HAP-1 (cell line): ENCODE measurements at places on chromosomes 12 and 14.

GRCh38 chr14:55412676-55413075 is 1.0 kb upstream of the ATG14 start:
- no peak for DNase-seq

GRCh38 chr12:18217966-18218365 is 43.4 kb upstream of the PIK3C2G start:
- no peak for DNase-seq

DNA sequence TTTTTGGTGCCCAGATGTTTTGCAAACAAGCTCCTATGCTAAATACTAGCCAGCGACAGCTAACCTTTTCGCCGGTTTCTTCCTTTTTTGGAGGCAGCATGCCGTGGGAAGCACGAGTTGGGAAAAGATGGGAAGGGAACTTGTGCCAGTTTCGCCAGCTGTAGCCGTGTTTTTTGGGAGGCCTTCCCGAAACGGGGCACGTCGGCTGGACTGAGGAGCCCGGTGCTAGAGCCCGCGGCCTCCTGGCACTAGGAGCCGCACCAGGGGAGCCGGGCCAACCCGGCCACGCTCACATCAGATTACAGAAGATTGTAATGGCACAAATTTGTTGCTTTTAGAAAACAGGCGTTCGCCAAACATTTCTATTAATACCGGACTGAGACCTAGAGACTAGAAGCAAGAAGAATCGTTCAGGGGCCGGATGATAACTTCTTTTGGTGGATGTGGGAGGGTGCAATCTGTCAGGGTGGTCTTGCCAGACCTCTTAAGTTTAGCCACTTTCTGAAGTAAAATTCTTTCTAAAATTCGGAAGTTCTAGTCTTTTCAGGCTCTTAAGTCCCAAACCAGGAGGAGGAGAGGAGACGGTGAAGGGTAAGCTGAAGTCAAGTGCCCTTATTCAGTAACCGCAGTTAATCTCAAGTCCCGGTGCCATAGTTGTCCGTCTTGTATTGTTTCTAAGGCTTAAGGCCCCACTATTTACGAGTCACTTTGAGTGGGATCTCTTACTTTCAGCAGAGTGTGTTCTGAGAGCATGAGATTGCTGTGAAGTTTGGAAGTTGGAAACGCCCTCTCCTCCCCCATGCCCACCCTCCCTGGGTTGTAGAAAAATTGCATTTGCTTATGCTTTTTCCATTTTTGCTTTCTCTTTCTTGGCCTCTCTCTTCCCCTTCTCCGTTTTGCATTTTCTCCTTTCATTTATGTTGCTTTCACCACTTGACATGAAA is 1.3 kb downstream of the RASSF3 start:
- peak; percentile 51 for DNase-seq

- DNase-seq: no peak
Observed at GRCh38 chr12:122501489-122501989, 807 bp upstream of the ZCCHC8 start.

DNA sequence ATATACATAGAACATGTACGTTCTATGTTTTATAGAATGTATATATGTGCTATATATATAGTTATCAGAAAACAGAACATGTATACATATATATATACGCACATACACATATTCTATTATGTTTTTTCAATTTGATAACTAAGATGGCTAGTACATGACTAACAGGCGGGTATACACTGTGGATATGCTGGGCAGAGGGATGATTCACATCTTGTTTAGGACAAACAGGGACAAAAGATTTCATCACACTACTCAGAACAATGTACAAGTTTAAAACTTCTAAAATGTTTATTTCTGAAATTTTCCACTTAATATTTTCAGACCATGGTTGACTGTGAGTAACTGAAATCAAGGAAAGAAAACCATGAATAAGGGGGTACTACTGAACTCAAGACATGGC is 17.4 kb downstream of the TIMELESS start:
- no peak for DNase-seq

- no peak for DNase-seq
Observed at GRCh38 chr14:26261368-26262122, 336.3 kb downstream of the NOVA1 start.

- DNase-seq: no peak
Observed at GRCh38 chr12:110528277-110528839, 26.2 kb downstream of the RAD9B start.

DNA sequence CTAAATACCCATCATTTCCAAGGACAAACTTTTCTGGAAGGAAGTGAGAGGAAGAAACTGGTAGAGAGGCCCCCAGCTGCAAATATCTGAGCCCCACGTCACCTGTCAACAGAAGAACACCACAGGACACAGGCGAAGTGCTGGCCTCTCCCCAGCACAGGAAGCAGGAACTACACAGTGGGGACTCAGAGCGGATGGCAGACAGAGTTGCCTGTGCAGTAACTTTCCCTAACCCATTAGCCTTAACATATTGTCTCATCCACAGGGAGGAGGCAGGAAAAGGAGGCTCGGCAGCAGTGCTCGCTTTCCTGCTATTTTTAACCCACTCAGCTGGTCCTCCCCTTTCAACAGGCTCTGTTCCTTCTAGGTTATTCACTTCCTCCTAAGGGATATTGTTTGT is 111.5 kb upstream of the TMPO start:
- no peak for DNase-seq

GRCh38 chr14:55373784-55374705 is 37.6 kb downstream of the ATG14 start:
- DNase-seq: no peak

DNA sequence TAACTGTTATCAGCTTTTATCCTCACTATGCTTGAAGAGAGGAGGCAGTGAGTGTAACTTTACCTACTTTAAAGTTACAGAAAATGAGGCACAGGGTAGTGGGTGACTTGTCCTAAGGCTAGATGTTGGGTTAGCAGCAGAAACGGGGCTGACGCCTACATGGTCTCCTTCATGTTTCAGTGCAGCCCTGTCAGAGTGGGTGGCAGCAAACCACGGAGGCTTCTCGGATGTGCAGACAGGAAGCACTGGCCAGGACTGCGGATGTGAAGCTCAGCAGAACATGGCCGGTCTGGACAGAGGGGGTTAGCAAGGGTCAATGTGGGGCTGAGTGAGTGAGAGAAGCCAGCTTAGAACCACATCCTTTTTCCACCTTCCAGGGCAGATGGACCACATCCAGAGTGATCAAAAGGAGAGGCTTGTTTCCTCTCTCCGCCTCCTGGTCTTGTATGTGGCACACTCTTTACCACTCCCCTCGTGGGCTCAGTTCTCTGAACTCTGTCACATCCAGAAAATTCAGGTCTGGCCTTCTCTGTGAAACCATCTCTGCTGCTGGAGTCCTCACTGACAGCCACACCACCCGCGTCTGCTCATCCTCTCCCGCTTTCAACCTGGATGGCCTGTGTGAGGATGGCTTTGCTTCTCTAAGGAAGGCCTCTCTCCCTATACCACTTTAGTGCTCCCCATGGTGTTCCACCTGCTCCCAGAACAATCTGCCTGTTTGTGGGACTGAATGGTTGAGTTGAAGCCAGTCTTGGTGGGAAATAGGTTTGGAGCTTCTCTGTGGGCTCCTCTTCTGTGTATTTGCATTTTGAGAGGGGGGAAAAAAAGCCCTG is 14.1 kb downstream of the SUSD6 start:
- DNase-seq: no peak

DNA sequence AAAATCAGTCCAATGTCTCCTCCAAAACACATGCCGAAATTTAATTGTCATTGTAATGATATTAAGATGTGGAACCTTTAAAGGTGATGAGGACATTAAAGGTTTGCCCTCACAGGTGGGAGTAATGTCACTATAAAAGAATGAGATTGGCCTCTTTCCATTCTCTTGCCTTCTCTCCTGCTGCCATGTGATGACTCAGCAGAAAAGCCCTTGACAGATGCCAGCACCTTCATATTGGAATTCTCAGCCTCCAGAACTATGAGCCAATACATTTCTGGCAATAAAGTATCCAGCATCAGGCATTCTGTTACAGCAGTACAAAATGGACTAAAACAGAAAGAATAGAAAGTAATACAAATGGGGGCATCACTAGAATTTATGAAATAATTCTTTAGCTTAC is 609.7 kb downstream of the SLC16A7 start:
- DNase-seq: no peak

GRCh38 chr14:104705340-104706047 is 16.1 kb downstream of the INF2 start:
- DNase-seq: no peak

GRCh38 chr12:60263836-60264493 is 668.1 kb downstream of the SLC16A7 start:
- no peak for DNase-seq

- no peak for DNase-seq
Observed at GRCh38 chr14:60904381-60904780, 76.5 kb downstream of the TRMT5 start.

- no peak for DNase-seq
Observed at GRCh38 chr12:6644257-6644596, 3.0 kb downstream of the ACRBP start.

DNA sequence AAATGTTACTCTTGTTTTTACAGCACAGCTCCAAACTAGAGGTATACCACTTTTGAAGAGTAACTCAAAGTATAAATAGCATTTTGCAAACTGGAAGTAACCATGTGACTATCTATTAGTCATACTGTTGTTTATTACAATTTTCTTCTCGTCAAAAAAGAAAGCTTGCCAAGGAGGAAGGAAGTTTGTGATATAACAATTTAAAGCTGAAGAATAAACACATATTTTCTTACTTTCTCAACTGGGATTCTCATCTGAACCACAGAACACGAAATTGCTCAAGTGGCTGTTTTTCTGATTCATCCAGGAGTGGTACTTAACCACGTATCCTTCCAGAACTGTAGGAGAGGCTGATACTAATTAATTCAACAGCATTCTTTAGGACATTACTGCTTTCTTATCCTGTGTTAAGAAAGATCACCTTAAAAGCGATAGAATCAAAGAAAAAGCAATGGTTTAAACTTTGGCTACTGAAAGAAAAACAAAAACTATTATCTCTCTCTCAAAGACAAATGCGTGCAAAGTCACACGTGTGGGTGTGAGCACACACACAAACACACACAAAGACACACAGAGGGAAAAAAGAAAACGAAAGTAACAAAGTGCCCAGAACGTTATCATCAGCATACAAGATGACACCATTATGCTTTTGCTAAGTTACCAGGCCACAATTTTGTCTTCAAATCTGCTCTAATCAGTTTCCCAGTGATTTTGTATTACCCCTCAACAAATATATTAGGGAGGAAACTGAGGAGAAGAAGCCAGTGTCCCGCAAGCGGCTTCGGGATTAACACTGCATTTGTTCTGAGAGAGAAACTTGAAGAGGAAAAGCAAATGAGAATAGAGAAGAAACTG is at the start of gene CLEC2B:
Gene CLEC2B, minus strand, starts transcription at position 48 of the 855 bp plus-strand sequence.
- peak; percentile 45 for DNase-seq

DNA sequence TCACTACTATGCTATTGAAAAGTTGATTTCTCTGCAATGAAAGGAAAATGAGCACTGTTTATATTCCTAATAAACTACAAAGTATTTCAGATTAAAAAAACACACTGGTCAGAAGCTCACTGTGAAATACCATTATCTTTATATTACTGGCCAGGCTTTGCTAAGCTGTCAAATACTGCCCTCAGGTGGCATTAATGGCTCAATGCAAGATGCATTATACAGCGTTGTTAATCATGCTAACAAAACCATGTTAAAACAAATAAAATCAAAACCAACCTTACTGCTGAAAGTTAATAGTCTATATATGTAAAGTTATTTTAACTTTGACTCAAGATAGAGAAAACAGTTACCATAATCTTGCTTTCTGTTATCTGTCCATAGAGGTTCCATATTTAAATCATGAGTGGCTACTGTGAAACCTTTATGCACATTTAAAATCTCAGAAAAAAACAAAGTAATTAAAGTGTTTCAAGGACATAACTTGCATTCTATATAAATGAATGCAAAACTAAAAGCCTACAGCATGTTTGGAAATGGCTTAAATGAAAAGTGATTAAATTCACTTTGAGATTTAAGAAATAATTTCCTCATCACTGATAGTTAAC is 121.7 kb downstream of the RALGAPA1 start:
- DNase-seq: peak; percentile 69

DNA sequence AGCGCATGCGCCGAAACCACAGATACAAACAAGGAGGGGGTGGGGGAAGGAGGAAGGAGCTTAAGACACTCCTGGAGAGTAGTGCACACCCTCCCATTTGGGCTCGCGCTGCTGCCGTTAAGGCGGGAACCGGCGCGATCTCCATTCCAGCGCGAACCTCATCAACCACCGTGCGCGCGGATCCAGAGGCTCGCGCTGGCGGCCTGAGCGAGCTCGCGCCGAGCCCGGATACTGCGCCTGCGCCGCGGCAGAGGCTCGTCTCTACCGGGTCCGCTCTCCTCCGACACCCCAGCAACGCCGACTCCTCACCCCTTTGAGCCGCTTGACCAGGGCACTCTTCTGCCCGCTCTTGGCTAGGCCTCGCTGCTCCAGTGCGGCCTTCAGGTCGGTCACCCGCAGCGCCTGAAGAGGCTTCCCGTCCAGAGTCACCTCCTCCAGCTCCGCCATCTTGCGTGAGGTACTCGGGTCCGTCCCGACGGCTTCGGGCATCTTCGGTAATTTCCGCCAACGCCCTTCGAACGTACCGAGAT is at the start of gene ACIN1:
Gene ACIN1, minus strand, starts transcription at position 471 of the 530 bp plus-strand sequence. Its CDS starts 24 bp downstream, at position 447.
- DNase-seq: no peak

DNA sequence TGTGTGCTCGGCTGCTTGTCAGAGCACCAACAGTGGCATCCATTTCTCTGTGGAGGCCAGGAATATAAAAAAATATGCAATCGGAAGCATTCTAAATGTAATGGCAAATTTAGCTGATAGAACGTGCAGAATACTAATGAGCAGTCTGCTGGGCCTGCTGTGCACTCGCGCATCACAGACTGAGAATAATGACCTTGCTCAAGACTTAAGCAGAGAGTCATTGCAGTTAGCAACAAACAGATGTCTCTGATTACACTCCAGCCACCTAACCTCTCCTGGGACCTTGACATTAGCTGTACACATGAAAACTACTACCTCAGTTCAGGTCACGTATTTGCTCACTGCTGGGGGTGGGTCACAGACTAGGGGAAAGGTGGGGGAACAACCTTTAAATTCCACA is 269.2 kb upstream of the DAAM1 start:
- no peak for DNase-seq

DNA sequence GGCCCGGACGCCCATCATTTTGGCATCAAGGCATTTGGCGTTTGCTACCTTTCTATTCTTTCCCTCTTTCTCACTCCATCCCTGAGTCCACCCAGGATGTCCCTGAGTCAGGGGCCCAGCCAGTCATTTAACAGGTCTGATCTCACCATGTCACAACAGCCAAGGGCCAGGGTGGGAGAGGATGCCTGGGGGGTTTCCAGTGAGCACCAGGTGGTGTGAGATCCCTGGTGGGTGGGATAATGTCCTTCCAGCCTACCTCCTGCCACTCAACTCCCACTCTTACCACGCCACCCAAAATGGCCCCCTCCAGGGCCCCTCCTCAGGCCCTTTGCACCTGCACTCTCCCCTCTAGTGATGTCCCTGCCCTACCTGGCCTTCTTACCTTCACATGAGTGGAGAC is 310.8 kb downstream of the BCL11B start:
- no peak for DNase-seq

DNA sequence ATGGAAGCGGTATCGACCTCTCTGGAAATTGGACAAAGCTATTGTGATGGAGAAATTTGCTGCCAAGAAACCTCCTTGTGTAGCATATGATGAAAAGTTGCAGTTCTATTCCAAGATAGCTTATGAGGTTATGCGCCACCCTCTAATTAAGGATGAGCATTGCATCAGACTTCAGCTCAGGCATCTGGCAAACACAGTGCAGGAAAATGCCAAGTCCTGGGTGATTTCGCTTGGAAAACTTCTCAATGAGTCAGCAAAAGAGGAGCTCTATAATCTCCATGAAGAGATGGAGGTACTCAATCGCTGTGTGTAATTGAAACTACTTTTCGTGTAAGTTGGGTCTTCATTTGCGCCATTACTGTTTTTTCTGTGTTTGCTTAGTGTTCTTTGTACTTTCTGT is 51.2 kb downstream of the DNAH10 start:
- no peak for DNase-seq
